ENCODE measurements at places on chromosomes 3 and 15.
A peak's percentile ranks its signal among the peaks of the same experiment; 100 is the strongest.

- no peak for DNase-seq
Observed at GRCh38 chr3:177060492-177060891, 136.8 kb downstream of the TBL1XR1 start.

DNA sequence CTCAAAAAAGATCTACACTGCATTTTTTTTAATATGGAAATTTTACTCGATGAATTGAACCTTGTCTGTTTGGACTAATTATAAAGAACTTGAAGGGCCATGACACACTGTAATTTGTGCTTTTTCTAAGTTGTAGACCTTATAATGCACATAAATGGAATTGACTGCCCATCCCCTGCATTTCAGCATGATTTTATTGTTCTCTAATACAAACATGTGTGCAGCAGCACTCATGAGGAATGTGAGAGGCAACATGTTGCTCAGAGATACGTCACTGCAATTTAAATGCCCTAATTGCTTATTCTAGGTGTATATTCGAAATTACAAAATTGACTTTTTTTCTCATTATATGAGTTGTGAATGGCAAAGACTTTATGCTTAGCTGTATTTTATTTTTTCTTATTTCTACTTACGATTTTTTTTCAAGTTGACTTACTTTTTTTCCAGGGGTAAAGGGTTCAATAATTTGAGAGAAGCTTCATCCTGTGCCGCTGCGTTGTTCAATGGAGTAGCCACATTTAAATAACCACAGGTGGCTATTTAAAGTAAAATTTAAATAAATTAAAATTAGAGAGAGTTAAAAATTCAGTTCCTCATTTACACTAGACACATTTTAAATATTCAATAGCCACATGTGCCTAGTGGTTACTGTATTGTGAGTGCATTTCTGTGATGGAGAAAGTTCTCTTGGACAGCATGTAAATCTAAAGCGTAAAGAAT, 1346.4 kb downstream of the ROBO1 start:
- no peak for DNase-seq

DNA sequence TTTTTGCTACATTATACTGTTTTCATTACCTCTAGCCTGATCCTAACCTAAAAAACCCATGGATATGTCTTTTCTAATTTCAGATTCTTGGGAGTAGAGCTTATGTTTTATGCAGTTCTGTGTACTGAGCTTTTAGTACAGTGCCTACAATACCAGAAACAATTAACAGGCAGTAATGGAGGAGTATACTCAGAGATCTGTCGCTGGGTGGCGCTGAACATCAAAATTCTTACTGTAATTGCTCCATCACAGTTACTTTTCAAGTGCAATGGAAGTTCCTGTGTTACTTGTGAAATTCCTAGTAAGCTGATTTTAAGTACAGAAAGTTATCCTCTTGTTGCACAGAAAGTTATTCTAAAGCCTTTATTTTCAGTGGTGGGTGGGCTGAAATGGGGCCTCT, 66.9 kb downstream of the RNF13 start:
- no peak for DNase-seq

- no peak for DNase-seq
Observed at GRCh38 chr15:69648212-69648611, 195.6 kb downstream of the RPLP1 start.

GRCh38 chr3:15360788-15361493, 28.6 kb upstream of the SH3BP5 start:
- no peak for DNase-seq

GRCh38 chr15:78000091-78000926, 77.2 kb downstream of the TBC1D2B start:
- peak; percentile 56 for DNase-seq

DNA sequence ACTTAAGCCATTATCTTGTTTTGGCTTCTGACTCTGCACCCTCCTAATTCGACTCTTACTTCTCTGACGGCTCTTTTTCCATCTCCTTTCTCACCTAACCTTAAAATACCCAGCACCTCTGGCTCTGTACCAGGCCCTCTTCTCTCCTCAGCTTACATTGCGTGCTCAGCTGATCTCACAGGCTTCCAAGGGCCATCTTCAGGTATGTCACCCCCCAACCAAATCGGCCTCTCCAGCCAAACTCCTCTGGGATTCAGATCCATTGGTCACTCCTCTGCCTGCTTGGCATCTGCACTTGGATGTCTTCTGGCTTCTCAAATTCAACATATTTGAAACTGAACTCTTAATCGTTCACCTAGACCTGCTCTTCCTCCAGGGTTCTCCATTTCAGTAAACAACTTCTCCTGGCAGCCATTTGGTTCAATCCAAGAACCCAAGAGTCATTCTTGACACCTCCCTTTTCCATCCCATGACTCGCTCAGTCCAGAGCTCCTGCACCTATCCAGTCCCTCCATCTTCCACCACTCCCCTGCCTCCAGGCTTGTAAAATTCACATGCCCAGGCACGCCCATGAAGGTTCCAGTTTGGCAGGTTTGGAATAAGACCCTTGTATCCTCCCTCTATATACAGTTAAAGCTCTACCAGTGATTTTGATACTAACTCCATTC, 35.2 kb upstream of the SLC41A3 start:
- no peak for DNase-seq

Data from CD8-positive, alpha-beta T cell (primary cell).